ENCODE measurements at places on chromosomes 12 and 14. TPM values are rescaled to one million over a fixed set of nuclear protein-coding genes. Genes with fewer than 3 reads are reported as not detected.

DNA sequence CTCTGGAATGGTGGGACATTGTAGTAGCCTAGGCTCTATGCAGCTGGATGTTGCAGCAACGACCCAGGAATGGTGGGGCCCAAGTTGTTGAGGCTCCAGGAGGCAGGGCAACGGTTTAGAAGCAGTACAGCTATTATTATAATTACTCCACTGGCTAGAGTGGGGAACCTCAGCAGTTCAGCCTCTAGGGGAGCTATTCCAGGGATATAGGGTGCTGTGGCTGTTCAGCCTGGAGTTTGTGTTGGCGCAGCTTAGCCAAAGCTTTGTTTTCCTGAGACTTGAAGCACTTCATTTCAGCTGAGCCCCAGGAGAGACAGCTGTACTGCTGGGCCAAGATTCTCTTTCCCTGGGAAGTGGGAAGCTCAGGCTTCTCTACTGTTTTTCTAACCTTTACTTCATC, 1023.0 kb upstream of the ATXN7L3B start:
- DNase-seq: peak; percentile 17

Gene ATXN2
- total RNA-seq: 25.2 TPM

DNA sequence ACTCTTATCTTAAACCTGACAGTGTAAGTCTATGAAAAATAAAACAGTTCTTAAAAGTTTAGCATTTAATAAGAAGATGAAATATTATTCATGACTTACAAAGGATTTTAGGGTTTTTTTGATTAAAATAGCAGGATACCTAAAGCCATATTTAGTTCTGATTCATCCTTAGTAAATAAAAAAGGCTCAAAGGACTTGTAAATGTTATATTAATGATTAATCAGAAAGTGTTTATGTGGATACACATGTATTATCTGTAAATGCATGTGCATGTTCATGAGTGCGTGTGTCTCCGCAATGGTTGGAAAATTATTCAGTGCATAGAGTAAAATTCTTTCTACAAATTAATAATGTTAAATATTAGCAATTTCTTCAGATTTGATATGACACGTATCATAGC, 4.4 kb downstream of the KLRF1 start:
- DNase-seq: no peak

- peak; percentile 15 for DNase-seq
Observed at GRCh38 chr12:27620121-27620520, 76.1 kb upstream of the REP15 start.

DNA sequence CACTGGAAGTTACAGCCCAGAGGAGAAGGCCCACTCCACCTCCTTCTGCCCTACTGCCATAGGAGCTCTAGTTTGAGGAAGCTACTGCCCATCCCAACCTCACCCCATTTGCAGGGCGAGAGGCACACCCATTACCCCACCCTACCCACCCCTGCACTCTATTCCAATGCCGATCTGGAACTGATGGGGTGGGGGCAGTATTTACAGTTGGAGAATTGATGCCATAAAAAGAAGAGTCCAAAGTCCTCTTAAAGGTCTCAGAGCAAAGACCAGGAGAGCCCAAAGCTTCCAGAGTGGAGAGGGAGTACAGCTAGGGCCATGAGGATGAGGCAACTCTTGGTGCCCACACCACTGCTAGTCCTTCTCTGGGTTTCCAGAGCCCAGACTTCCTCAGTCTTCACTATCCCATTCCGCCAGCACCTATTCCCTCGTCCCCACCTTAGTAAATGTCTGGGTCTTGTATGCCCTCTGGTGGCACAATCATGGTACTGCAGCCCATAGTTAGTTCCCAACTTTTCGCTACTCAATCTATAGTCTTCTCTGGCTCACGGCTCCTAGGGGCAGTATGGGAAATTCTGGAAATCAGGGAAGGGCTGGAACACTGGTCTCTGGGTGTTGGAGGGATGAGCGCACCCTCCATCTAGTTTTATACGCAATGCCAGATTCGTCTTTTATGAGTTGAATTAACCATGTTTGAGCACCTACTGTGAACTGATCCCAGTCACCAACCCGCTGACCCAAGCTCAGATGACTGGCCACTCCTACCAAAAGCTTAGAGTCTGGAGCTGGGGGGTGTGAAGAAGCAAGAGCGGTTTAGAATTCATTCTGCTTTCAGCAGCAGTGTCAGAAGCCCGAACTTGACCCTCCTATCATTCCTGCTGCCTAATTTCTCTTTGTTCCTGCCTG, 6.9 kb upstream of the ADCY6 start:
- DNase-seq: peak; percentile 93

Gene KRT73
- total RNA-seq: not detected

DNA sequence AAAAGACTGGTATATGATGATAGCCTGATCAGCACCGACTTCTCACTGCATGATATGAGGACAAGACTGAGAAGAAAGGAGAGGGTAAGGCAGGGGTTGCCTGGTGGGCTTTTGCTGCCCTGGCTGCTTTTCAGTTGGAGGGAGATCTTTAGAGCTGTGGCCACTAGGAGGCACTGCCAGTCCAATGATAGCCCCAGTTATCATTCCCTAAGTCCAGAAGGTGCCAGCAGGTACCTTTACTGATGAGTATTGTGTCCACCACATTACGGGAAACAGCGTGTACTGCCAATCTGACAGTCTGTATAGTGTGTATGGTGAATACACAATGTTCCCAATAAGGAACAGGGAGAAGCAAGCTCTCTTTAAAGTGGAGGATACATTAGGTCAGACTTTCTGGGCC, 55.8 kb upstream of the CCDC175 start:
- DNase-seq: peak; percentile 13

GRCh38 chr14:52703225-52703624, 3.8 kb upstream of the PSMC6 start:
- no peak for DNase-seq

GRCh38 chr12:62606654-62607053, 140.0 kb downstream of the MON2 start:
- no peak for DNase-seq

- no peak for DNase-seq
Observed at GRCh38 chr14:52875707-52876106, 75.1 kb downstream of the FERMT2 start.

- DNase-seq: no peak
Observed at GRCh38 chr12:91562476-91562875, 379.9 kb upstream of the DCN start.

GRCh38 chr12:9341260-9341585, 133.0 kb upstream of the PZP start:
- no peak for DNase-seq

GRCh38 chr12:88247241-88247643, 105.1 kb downstream of the TMTC3 start:
- DNase-seq: no peak

Gene DNAJC22
- 10.7 TPM for total RNA-seq

GRCh38 chr12:101552277-101552676, 42.5 kb upstream of the MYBPC1 start:
- DNase-seq: peak; percentile 87

- peak; percentile 67 for DNase-seq
Observed at GRCh38 chr12:53677800-53678148, 1.9 kb upstream of the ATP5MC2 start.

- no peak for DNase-seq
Observed at GRCh38 chr12:27400856-27401354, 45.6 kb upstream of the SMCO2 start.

DNA sequence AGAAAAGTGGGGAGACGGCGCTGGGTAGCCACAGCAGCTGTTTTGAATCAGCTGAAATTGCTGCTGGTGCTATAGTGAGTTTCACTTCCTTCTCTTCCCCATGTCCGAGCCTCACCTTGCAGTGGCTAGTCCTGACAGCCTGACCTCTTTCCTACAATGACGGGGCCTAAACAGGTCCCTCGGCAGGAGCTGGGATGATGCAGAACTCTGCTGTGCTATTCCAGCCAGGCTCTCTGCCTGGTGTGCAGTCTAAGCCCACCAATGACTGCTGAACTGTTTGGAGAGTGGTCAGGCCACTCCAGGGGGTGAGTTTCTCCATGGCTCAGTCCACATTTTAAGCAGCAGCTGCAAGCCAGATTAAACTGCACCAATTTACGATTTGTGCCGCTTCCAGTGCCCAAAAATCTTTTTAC, 207.3 kb downstream of the TTC7B start:
- DNase-seq: peak; percentile 88

DNA sequence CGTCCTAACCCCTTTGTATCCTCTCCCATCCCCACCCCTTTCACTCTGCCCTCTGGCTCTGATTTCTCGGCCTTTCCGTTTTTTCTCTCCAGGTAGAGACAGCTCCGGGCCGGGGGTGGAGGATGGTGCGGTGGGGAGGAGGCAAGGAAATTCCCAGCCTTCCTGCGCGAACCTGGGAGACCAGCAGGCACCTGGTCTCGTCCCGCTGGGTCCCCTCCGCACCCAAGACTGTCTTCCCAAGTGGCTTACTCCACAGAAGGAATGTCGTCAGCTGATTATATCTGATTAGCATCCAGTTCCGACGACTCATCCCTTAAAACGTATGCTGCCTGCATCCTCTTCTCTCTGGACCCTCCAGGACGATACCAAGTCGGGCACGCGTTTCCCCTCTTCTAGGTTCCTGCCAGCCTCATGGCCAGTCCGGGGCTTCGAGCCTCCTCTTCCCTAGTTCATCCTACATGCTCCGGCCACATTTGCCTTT, 42.2 kb upstream of the CAPRIN2 start:
- peak; percentile 6 for DNase-seq

Gene KRT6A
- not detected for total RNA-seq

Gene KLRC3
- total RNA-seq: not detected

Gene TCTN1
- 15.7 TPM for total RNA-seq

DNA sequence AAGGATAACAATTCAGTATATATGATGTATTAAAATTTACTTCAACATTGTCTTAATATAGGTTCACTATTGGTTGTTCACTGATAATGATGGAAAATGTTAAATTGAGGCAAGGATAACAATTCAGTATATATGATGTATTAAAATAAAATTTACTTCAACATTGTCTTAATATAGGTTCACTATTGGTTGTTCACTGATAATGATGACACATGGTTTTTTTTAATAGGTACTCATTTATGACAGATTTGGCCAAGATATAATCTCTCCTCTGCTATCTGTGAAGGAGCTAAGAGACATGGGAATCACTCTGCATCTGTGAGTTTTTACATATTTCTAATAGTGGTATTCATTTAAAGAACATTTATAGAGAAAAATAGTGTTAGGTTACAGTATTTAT, 8.1 kb downstream of the SCFD1 start:
- no peak for DNase-seq

- DNase-seq: no peak
Observed at GRCh38 chr12:124448241-124448954, 119.0 kb downstream of the NCOR2 start.

DNA sequence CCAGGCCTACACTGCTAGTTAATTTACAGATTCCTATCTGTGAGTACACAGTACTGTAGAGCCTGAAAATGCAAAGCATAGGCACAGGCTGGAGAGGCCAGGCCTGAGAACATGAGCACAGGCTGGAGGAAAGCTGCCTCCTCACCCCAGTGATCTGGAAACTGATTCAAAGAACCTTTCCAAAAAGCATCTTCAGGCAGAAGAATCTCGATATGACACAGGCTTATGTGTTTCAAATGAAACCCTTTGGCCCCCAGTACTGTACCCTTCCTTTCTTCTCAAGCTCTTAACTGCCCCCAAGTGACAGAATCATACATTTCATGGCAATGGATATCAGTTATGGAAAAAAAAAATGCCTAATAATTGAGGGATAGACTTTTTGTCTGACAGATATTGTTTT, 122.0 kb downstream of the KCNC2 start:
- DNase-seq: peak; percentile 58

GRCh38 chr14:103121121-103121845, 2.0 kb upstream of the TNFAIP2 start:
- DNase-seq: peak; percentile 47

DNA sequence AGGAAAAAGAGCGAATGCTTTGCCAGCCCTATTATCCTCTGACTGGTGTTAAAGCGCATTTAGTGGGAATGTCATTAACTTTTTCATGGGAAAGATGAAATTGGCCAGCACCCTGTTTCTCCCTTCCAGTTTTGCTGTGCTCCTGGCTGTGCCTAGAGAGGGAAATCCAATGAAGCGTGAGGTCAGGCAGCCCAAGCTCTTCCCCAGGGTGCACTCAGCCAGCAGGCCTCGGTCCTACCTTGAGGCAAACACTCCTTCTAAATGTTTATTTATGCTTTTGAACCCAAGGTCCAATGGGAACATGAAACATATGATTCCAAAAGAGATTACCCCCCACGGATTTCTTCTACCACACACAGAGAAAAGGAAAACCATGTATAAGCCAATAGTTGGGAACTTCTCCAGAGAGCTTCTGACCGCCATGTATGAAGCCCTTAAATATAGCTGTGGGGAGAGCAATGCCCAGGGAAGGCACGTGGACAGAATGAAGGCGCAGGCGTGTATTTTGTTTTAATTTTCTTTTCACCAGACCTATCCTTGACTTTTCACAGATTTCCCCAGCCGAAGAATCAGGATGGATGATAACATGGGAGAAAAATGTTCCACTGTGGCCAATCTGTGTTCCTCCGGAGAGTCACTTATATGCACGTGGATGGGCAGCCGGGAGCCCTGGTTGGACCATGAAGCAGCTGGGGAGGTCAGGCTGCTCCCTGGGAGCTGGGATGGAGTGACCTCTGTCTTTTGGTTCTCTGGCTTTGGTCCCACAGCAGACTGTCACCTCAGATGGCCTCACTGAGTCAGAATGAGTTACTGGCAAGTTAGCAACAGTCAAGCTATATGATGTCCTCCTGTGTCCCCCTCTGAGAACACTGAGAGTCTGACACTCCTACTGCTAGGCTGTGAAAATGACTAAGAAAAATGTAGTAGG, 37.3 kb downstream of the GPR135 start:
- no peak for DNase-seq

Gene KIF26A
- 72.1 TPM for total RNA-seq

GRCh38 chr14:77022236-77022852, 6.2 kb downstream of the IRF2BPL start:
- DNase-seq: no peak

DNA sequence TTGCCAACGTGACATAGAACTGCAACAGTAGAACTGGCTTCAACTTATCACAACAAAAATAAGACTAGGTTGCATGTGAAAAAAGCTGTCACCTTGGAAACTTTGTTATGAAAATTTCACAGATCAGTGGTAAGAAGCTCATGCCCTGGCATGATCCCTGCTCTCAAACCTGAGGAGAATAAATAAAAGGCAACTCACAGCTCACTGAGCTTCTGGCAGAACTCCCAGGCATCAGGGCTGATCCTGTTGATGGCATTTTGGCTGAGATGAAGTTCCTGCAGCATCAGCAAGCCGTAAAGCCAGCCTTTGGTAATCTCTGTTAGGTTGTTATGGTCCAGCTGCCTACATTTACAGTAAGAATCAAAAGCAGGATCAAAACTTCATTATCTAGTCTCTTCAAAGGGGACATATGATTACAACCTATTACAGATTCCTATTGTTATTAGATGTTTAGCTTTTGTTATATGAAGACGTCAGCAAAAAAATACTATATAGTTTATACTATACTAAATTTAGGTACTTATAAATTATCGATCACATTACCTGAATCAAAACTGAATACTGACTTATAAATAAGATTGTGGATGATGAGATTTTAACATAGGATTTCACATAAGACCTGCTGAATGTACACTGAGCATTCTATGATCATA, 32.0 kb downstream of the LRIG3 start:
- no peak for DNase-seq

Measured in SJCRH30 (cell line).